ENCODE measurements at places on chromosomes 11 and 22.

- DNase-seq = no peak
Measured at GRCh38 chr11:40921246-40921645, 538.2 kb downstream of the LRRC4C start.

GRCh38 chr22:48498526-48499331 lies 1328.9 kb downstream of the BRD1 start:
- no peak for DNase-seq

GRCh38 chr22:38292694-38293093 lies 19.9 kb upstream of the TMEM184B start:
- no peak for DNase-seq

GRCh38 chr11:47355283-47356128 lies 3.0 kb upstream of the MYBPC3 start:
- peak; percentile 90 for DNase-seq

GRCh38 chr11:85945296-85945695 lies 90.1 kb downstream of the CCDC83 start:
- DNase-seq = no peak

DNA sequence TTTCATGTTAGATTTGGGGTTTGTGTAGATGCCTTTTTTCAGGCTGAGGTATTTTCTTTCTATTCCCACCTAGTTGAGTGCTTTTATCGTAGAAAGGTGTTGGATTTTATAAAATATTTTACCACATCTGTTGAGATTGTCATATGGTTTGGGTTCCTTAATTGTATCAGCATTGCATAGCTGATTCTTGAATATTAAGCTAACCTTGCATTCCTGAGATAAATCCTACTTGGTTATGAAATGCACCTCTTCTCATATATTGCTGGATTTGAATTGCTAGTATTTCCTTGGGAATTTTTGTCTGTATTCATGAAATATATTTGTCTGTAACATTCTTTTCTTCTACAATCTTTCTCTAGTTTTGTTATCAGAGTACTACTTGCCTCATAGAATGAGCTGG lies 10.1 kb downstream of the XKR3 start:
- no peak for DNase-seq

DNA sequence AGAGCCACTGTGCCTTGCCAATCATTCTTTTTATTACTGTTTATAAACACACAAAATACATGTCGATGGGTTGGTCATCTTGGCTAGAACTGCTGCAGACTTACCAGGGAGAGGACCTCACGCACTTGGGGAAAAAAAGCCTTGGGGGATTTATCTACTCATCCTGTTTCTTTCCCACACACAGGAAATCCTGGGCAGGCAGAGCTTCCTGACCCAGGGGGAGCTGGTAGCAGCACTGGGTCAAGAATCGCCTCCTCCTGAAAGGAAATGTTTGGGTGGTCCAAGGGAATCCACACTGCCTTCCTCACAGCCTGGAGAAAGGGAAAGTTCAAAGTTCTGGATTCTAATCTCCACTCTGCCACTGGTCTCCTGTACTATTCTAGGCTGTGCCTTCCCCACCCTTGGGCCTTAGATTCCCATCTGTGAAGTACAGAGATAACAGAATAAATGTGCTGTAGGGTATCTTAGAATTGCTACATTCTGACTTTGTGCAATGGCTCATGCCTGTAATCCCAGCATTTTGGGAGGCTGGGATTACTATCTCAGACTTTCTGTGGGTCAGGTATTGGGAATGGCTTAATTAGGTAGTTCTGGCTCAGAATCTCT lies 31.2 kb upstream of the SMTN start:
- DNase-seq = no peak

DNA sequence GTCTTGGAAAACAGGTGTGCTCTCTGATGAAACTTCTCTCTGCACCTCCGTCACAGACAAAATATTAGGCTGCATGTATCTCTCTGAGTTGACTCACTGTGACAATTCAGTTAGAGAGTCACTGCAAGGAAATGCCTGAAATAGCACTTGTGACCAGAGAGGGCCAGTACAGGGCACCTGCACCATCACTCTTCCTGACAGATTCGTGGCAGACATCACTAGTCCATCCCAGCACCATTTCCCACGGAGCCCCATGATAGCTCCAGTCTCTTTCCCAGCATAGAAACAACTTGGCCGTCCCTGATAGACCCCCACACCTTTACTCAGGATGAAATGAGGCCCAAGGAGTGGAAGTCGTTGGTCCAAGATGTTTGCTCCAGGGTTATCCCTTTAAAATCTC lies 73.3 kb upstream of the ISX start:
- DNase-seq = no peak

- DNase-seq = no peak
Measured at GRCh38 chr11:23673366-23673765, 813.1 kb upstream of the CCDC179 start.

- DNase-seq = peak; percentile 92
Measured at GRCh38 chr11:111735262-111736116, 30.7 kb downstream of the PPP2R1B start.

DNA sequence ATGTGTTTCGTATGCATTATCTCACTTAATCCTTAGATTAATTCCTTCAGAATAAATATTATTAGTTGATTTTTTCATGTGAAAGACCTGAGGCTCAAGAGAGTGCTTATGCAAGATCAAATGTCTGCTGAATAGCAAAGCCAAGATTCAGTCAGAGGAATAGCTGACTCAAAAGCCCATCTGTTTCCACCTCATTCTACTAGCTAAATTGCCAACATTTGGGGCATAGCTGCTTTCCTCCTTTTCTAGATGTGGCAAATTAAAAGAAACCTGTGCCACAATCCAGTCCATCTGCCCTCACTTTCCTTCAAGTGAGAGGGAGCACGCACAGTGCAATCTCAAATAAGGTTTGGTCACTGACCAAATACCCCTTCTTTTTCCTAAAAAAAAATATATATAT lies 121.1 kb downstream of the PAX6 start:
- DNase-seq = no peak

DNA sequence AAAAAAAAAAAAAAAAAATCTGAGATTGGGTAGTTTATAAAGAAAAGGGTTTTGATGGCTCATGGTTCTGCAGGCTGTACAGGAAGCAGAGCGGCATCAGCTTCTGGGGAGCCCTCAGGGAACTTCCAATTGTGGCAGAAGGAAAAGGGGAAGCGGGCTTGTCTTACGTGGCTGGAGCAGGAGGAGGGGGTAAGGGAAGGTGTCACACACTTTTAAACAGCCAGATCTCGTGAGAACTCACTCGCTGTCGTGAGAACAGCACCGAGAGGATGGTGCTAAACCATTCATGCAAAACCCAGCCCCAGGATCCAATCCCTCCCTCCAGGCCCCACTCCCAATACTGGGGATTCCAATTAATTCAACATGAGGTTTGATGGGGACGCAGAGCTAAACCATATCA lies 806.2 kb downstream of the TBC1D22A start:
- no peak for DNase-seq

- no peak for DNase-seq
Measured at GRCh38 chr11:95605271-95605940, 184.2 kb downstream of the FAM76B start.

- DNase-seq = no peak
Measured at GRCh38 chr11:62547691-62548281, 1.2 kb upstream of the AHNAK start.

DNA sequence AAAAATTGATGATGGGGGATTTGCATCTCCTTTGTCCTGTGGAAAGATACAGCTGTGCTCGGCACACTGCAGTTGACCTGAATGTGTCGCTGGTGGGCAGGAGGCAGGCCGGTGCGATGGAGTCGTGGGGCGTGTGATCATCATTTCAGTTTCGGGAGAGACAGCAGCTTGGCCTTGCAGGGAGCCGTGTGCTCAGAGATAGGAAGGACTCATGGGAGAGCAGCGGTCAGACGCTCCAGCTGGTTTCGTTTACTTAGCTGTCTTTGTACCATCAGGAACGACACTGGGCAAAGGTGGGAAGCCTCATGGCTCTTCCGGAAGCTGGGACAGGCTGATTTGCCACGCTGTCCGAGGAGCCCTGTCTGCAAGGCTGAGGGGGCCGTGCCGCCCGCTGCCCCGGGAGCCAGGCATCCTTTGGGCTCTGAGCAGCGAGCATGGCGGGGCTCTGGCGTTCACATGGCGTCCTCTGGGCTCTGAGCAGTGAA lies 32.7 kb downstream of the GRAMD4 start:
- no peak for DNase-seq

DNA sequence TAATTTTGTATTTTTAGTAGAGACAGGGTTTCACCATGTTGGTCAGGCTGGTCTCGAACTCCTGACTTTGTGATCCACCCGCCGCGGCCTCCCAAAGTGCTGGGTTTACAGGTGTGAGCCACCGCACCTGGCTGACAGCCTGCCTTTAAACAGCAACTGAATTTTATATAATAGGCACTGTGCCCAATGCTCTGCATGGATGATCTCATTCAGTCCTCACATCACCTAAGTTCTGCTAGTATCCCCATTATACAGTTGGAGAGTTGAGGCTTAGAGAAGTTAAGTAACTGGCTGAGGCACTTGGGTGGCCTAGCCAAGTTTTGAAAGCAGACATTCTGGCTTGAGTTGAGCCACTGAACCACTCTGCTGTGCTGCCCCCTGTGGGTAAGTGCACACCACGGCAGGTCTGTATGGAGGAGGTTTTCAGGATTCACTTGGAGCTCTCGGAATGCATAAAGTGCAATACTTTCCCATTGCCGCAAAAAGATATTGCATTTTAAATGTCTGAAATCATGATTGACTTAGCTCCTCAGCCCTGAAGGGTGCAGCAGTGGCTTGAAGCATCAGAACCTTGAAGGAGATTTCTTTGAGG lies 112.4 kb downstream of the LDLRAD3 start:
- no peak for DNase-seq

GRCh38 chr11:44837661-44838060 lies 110.9 kb downstream of the TSPAN18 start:
- DNase-seq = no peak

DNA sequence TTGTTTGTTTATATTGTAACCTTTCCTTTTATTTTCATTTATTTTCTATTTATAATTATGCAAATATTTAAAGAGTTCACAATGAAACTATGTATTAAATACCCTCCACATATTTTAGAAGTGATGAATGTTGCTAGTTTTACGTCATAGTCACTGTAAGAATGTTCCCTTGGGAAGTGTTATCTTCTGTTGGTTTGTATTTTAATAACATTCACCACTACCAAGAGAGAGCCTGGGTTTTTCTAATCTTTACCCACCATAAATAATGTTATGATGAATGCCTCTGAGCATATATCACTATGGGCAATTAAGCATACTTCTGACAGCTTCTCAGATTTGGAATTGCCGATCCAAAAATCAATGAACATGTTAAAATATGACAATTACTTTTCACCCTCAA lies 80.7 kb downstream of the GGT1 start:
- no peak for DNase-seq

- no peak for DNase-seq
Measured at GRCh38 chr22:41888627-41889200, 26.2 kb downstream of the SHISA8 start.

DNA sequence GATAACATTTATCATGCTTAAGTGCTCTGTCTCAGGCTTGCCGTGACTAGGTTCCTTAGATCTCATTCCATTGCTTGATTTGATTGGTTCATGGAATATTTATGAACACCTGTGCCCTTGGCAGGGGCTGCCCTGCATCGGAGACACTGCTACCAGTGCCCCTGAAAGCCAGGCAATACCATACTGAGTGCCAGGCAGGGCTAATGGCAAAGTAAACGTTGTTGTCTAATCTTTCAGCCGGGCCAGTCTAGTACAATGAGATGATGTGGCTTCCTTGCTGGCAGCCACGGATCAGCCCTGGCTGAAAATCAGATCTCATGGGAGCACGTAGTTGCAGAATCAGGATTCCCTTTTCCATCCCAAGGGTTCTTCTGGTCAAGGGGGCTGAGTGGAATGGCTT lies 5.0 kb upstream of the PGA3 start:
- DNase-seq = no peak

- no peak for DNase-seq
Measured at GRCh38 chr22:30309951-30310741, 16.6 kb downstream of the TBC1D10A start.

GRCh38 chr22:27138471-27138870 lies 481.1 kb downstream of the MIAT start:
- no peak for DNase-seq

- no peak for DNase-seq
Measured at GRCh38 chr11:59292611-59293010, 66.1 kb upstream of the OR5AN1 start.

- no peak for DNase-seq
Measured at GRCh38 chr11:77121876-77122575, 6.0 kb upstream of the MYO7A start.

GRCh38 chr11:32817852-32818183 lies 11.9 kb upstream of the PRRG4 start:
- no peak for DNase-seq

DNA sequence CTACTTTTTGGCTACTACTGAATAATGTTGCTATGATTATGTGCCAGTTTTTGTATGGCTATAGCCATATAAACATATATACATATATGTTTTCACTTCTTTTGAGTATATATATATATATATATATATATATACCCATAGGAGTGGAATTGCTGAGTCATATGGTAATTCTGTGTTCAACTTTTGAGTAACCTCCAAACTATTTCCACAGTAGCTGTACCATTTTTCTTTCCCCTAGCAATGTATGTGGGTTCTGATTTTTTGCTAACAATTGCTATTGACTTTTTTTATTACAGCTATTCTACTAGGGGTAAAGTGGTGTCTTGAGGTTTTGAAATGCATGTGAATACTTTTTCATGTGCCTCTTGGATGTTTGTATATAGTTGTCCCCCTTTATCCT lies 30.4 kb downstream of the CBL start:
- no peak for DNase-seq

DNA sequence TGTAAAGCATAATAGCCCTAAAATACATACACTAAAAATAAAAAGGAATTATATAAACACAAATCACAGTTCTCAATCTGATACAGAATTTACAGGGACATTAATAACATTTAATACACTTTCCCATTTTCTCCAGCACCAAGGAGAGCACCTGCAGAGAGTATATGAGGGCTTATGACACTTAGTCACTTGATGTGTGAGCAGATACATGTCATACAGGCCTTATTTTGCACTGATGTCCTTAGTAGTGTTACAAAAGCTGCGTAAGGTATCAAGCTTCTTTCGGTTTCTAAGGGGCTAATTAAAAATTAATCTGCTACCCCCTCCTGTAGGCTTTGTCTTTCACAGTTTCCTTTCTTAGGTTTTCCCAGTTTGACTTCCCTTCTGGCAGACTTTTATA lies 61.3 kb downstream of the TRIM44 start:
- DNase-seq = no peak

GRCh38 chr11:1237128-1237580 lies 14.3 kb downstream of the MUC5B start:
- DNase-seq = no peak

DNA sequence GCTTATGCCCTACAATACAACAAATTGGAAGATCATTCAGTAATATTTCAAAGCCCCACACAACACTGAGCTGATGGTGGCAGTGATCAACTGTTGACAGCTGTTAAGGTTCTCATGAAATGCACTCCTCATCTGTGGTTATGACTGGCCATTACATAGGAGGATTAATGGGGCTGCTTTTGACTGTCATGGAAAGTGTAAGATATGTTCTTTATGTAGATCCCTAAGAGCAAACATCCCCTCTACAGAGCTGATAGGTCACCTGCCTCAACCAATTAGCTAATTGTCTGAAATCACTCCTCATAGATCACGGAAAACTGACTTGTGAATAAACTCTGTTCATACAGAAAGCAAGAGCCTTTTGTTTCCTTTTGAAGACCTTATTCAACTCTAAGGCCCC lies 78.1 kb downstream of the GAB2 start:
- no peak for DNase-seq
